ENCODE measurements at places on chromosomes 7 and 10. TPM values are rescaled to one million over a fixed set of nuclear protein-coding genes. Genes with fewer than 3 reads are reported as not detected.

DNA sequence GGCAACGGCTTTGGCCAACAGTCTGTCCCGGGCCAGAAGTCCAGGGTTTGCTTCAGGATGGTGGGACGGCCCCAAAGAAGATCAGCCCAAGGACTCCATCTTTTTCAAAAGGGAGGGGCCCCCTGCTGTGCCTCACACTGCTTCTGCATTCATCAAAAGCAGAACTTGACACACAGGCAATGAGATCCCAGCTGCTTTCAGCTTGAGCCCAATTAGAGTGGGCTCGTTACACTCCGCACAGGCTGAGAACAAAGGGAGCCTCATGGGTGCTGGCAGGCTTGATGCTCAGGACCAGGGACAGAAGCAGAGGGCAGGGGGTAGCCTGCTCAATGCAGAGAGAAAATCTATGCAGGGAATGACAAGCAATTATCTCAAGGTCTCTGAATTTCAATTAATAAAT lies 45.5 kb downstream of the VOPP1 start:
- DNase-seq, result no peak

Gene CEP55
- 3.5 TPM for total RNA-seq

Gene ARID5B
- total RNA-seq, result 0.62 TPM

Gene GBX1
- total RNA-seq, result 13.8 TPM

Gene CPXM2
- 0.33 TPM for total RNA-seq

Gene ALKBH4
- 11.5 TPM for total RNA-seq

Gene GALNT17
- 0.38 TPM for total RNA-seq

Gene SEMA4G
- total RNA-seq, result 8.0 TPM

Gene GIMAP7
- total RNA-seq, result 2.2 TPM

Gene LIPK
- not detected for total RNA-seq

Gene MYH16
- total RNA-seq, result not detected
